T1000 (cell line): ENCODE measurements at places on chromosomes 2 and 18.

DNA sequence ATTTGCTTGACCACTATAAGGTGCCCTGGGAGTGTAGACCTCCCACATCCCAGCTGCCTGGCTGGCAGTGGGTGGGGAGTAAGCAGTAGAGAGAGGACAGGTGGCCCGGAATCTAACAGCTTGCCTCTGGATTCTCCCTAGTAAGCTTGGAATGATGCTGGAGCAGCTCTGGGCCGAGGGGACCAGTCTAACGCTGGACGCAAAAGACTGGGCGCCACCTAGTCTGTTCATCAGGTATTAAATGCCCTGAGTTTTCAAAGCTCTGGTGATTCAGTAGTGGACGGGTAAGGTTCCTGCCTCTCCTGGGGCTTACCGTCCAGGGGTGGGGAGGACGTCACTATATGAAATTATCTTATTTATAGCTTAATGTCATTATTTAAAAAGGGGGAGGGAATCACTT, 648 bp upstream of the LYPD6B start:
- DNase-seq = no peak

DNA sequence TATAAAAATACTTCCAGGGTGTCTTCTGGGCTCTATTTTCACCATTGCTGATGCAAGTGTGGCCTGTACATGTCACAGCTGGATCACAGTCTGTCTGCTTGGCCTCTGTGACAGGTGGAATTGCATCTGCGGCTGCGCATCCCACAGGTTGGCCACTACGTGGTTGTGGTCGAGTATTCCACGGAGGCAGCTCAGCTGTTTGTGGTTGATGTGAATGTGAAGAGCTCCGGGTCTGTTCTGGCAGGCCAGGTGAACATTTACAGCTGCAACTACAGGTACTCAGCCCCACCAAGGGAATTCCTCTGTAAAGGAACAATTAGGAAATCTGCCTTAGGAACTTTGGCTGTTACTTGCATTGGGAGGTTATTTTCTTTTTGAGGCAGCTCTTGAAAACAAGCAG, 144.5 kb downstream of the LAMA3 start:
- no peak for DNase-seq

DNA sequence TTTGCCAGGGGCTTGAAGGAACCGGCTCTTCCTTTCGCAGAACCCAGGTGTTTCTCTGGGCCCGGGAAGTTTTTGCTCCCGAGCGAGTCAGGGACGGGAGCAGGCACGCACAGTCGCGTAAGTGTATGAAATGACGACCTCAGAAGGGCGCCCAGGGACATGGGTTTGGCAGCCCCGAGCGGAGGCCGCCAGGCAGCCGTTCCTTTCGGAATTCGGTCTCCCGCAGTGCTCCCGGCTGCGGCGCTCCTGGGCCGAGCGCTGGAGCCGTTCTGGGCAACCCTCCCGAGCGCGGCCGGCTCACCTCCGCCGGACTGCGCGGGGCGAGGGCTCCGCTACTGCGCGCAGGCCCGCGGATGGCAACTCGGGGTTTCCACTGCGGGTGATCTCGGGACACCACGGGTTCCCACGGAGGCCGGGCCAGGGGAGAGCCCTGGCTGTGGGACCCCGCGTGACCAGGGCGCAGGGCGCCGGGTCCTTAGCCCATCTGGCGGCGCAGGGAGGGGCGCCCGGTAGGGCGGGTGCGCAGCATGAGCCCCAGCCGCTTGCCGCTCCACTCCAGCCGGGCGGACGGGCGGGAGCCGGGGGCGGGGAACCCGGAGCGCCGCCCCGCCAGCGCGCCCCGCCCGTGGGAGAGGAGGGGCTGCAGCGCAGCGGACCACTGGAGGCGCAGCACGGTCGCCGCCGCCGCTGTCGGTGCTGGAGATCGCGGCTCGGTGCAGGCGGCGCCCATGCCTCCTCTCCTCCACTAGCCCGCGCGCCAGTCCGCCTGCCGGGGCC, at the start of gene OSBPL6:
TSS of gene OSBPL6 (plus strand) at position 690 of the 777 bp plus-strand sequence. CDS start 111,673 bp downstream, outside the sequence.
- DNase-seq = peak; percentile 76

GRCh38 chr2:98535971-98536677, 72.2 kb downstream of the COA5 start:
- DNase-seq = no peak

- no peak for DNase-seq
Observed at GRCh38 chr2:84077496-84077895, 381.6 kb downstream of the SUCLG1 start.
